ENCODE measurements at places on chromosomes 12 and 14. TPM values are rescaled to one million over a fixed set of nuclear protein-coding genes. Genes with fewer than 3 reads are reported as not detected.

TPPP2 gene
- total RNA-seq = 1.6 TPM

CIROP gene
- not detected for total RNA-seq

GALNT6 gene
- 24.1 TPM for total RNA-seq

TMEM63C gene
- total RNA-seq = 0.25 TPM

CYP27B1 gene
- total RNA-seq = 0.05 TPM

C12orf56 gene
- 0.47 TPM for total RNA-seq

HHIPL1 gene
- total RNA-seq = 1.7 TPM

NRXN3 gene
- 0.33 TPM for total RNA-seq

ACSS3 gene
- 94.3 TPM for total RNA-seq

TOMM20L gene
- total RNA-seq = not detected

OR6C2 gene
- total RNA-seq = not detected

PTGDR gene
- 1.4 TPM for total RNA-seq

P2RX7 gene
- total RNA-seq = 2.4 TPM

LRIG3 gene
- 17.0 TPM for total RNA-seq

ARHGEF40 gene
- total RNA-seq = 19.8 TPM

PAN2 gene
- total RNA-seq = 92.4 TPM

ADAM20 gene
- 2.6 TPM for total RNA-seq

PLEKHD1 gene
- total RNA-seq = 0.08 TPM

GPX2 gene
- 38.6 TPM for total RNA-seq

CGRRF1 gene
- 5.2 TPM for total RNA-seq

STAC3 gene
- 1.1 TPM for total RNA-seq

PZP gene
- 18.7 TPM for total RNA-seq

SIX1 gene
- not detected for total RNA-seq

TPH2 gene
- not detected for total RNA-seq
